ENCODE measurements at places on chromosomes 11 and 22. TPM values are rescaled to one million over a fixed set of nuclear protein-coding genes. Genes with fewer than 3 reads are reported as not detected.

DNA sequence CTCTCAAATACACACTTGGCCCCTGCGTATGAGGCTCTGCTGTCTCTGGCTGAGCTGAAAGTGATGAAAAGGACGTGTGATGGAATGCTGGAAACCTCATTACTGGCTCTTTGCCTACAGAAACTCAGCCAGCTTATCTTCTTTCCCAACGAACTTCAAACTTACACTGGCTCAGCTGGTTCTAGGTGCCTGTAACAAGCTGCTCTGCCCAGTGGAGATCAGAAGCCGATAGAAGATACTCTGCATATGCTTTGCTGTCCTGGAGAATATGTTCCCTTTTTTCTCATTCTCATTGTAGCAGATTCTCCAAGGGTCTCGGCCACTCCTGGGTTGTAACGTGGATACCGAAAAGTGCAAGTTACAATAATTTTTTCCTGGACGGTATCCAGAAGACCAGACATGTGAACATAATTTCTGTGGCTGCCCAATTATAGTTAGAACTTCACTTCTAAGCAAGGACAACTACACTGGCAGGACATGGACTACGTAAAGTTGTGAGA is 405.3 kb upstream of the CCDC90B start:
- H3K4me1 ChIP-seq: no peaks in the 10 kb centered on the region
- H3K36me3 ChIP-seq: no peaks in the 10 kb centered on the region
- DNase-seq: peak; percentile 1

HPS5 gene
- polyA plus RNA-seq: 3.3 TPM

- H3K4me3 ChIP-seq: no peak overlapping the region
- no peaks in the 10 kb centered on the region for H3K36me3 ChIP-seq
- no peak overlapping the region for H3K27ac ChIP-seq
- H3K4me1 ChIP-seq: no peaks in the 10 kb centered on the region
Measured at GRCh38 chr11:117444711-117445658, 117.3 kb downstream of the CEP164 start.

DNA sequence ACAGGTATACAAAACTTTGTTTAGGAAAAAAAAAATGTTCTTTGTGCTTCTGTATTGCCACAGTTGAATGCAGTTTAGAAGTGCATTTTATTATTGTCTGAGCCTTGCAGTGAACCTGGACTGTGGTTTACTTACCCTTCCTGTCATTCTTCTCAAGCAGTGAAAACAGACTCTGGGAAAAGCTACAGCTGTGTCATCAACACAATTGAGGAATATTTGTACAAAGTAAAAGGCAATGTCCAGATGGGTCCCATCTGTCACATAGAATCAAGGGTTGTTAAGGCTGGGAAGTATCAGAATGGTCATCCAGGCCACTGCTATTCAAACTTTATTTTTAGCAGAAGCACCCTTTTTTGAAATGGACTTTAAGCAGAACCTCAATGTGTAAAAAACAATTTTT is 73.3 kb downstream of the TRIM44 start:
- no peak overlapping the region for H3K4me3 ChIP-seq
- peak; percentile 78 for DNase-seq
- H3K4me1 ChIP-seq: peaks cover 25% of the 10 kb centered on the region
- H3K27me3 ChIP-seq: no peaks in the 10 kb centered on the region

- no peak for DNase-seq
- no peak overlapping the region for H3K4me3 ChIP-seq
- H3K4me1 ChIP-seq: no peaks in the 10 kb centered on the region
- H3K36me3 ChIP-seq: no peaks in the 10 kb centered on the region
- H3K27ac ChIP-seq: no peak overlapping the region
Measured at GRCh38 chr11:115643549-115644270, 139.5 kb upstream of the CADM1 start.

DNA sequence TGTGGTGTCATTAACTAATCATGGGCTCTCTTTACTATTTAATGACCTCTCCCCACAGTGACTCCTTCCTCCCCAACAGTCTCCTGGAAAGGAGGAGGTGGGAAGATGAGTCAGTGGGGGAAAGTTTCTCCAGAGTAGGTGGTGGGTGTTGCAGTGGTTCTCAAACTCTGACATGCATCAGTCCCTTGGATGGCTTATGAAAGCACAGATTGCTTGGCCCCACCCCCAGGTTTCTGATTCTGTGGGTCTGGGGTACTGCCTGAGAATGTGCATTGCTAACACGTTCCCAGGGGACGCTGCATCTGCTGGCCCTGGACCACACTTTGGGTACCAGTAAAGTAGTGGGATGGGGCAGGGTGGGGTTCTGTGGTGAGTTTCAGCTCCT is 9.8 kb downstream of the CD82 start:
- no peak overlapping the region for H3K27ac ChIP-seq
- no peaks in the 10 kb centered on the region for H3K36me3 ChIP-seq
- DNase-seq: no peak
- no peaks in the 10 kb centered on the region for H3K27me3 ChIP-seq

DNA sequence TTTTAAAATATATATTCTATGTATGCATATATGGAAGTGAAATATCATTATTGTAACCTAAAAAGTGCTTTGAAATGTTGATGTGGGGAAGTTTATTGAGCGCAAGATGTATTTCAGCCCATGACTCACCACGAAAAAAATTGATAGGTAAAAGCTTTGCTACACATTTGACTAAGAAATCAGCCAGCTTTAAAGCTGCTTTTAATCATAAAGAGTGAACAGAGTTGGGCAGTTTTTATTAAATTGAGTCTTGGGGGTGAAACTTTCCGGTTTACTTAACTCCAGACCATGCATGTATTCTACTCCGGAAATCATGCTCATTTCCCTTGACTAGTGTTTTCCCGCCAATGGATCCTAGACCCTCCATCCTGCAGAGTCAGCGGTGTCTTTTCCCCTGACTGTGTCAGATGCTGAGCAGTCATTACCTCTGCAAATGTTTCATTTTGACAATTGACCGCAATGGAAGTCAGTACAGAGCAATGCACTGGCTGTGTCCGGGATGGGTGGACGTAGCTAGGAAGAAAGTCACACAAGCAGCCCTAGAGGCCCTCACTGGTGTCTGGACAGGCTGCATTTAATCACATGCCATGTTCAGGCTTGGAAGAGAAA is 47.2 kb upstream of the MPEG1 start:
- H3K4me1 ChIP-seq: no peaks in the 10 kb centered on the region
- H3K27me3 ChIP-seq: no peaks in the 10 kb centered on the region

C11orf86 gene
- polyA plus RNA-seq: not detected

FOSL1 gene
- 16.6 TPM for polyA plus RNA-seq

LAYN gene
- polyA plus RNA-seq: 0.43 TPM

METTL15 gene
- 4.2 TPM for polyA plus RNA-seq

DNA sequence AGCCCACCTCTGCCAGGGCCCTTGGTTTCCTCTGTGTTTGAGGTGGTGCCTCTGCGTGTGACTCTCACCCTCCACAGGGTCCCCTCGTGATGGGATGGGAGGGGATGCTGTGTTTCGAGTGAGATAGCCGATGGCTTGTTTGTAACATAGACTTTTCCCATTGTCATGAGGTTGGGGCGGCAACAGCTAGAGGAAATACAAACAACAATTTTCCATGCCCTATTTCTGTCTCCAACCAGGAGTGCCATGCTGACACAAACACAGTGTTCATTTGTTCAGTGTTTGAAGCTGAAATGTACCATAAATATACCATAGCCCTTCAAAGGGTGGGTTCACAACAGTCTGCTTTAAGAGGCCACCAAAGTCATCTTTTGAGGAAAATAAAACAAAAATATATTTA is 19.5 kb upstream of the NAV2 start:
- no peaks in the 10 kb centered on the region for H3K4me1 ChIP-seq
- no peak for DNase-seq
- no peaks in the 10 kb centered on the region for H3K27me3 ChIP-seq
- H3K4me3 ChIP-seq: no peak overlapping the region
- no peaks in the 10 kb centered on the region for H3K36me3 ChIP-seq

DNA sequence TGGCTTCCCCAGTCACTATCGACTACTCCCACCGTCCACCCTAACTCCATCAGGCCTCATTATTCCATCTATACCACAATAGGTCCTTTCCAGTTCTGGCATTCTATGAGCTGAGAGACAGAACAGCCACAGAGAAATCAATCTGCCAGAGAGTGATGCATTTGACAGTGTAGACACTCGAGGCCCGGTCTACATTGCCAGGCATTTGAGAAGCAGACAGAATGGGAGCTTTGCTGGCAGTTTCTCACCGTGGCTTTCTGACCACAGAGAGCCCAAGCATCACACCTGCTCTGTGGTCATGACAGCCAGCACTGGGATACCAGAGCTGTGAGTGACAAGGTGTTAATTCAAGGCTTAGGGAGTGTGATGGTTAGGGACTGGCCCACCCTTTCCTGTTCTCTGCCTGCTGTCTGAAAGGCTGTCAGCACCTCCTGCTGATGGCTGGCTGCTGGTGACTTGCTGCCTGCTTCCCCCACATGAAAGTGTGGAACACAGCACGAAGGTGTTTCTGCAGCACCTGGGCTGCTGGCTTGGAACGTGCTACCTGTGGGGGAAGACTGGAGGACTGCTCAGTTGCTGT is 137.8 kb downstream of the KIRREL3 start:
- DNase-seq: no peak
- no peaks in the 10 kb centered on the region for H3K4me1 ChIP-seq
- H3K36me3 ChIP-seq: no peaks in the 10 kb centered on the region

DNA sequence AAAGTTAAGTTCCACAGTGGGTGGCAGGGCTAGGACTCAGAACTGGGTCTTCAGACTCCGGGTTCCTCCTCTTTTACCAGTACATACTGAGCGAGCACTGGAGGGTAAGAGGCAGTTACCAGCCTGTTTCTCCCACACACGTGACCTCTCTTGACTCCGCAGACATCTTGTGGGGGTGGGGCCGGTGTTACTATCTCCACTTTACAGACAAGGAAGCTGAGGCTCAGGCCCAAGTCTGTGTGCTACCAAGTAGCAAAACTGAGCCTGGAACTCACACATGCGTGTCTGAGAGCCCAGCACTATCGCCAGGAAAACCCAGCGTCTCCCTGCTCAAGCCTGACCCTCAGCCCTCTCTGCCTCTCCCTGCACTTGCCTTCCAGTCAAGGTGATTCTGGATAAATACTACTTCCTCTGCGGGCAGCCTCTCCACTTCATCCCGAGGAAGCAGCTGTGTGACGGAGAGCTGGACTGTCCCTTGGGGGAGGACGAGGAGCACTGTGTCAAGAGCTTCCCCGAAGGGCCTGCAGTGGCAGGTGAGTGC is 16.0 kb upstream of the SMIM35 start:
- no peak overlapping the region for H3K27ac ChIP-seq
- H3K36me3 ChIP-seq: no peaks in the 10 kb centered on the region
- no peak overlapping the region for H3K4me3 ChIP-seq
- no peaks in the 10 kb centered on the region for H3K4me1 ChIP-seq

SLC22A9 gene
- not detected for polyA plus RNA-seq

Measured in endothelial cell of umbilical vein (primary cell).